ENCODE measurements at places on chromosomes 3 and 15.

DNA sequence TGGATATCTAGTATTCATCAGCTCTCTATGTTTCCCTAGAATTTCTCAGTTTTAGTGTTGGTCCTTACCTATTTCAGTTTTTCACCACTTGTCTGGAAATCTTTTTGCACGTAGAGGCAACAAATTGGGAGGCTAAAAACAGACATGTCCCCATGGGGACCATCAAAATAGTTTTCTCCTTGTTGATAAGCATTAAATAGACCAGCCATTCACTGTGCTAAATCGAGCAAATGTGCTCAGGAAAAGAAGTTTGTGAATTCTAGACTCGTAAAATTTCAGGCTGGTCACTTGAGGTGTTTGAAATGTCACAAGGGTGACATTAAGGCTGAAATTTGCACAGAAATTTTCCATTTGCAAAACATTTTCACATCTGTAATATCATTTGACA is 102.6 kb downstream of the SPATA16 start:
- DNase-seq, result no peak

DNA sequence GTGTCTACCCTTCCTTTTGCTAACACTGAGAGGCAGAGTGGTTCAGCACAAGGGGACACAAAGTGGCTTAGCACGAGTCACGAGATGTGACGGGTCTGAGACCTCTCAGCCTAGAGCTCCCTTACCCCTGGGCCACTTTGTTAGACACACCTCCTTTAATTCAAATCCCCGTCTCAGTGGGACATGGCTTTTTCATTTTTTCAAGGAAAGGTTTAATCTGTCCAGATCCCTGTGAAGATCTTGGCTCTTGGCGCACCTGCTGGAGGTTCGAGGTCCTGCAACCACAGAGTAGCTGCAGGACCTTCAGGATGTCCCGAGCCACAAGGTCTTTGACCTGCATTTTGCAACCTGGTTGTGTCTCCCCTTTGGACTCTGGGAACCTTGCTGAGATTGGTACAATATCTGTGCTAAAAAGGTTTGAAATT is 52.0 kb downstream of the LPP start:
- no peak for DNase-seq

GRCh38 chr3:171792531-171792930 is 17.8 kb downstream of the PLD1 start:
- DNase-seq, result no peak

GRCh38 chr3:27594096-27594690 is 110.0 kb upstream of the SLC4A7 start:
- no peak for DNase-seq

- DNase-seq, result no peak
Observed at GRCh38 chr3:174869448-174869847, 10.3 kb downstream of the NAALADL2 start.

- no peak for DNase-seq
Observed at GRCh38 chr3:32391643-32392535, at the start of gene CMTM7. TSS of gene CMTM7 (plus strand) at chr3:32391853. CDS start at chr3:32391907, 54 bp downstream.

DNA sequence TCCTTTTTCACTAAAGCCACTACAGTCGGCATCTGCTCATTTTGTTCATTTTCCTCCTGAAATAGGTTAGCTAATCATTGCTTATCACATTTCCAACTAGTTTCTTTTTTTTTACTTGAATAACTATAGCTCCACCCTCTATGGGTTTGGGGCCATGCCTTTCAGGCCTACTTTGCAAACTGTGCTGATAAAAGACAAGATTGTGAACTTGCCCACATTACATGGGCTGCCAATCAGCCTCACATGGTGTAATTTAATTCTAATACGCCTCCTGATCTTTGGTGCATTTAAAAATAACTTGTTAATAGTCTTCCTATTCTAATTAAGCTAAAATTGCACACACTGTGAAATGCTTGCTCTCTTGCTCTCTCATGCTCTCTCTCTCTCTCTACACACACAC is 90.5 kb downstream of the TGFBR2 start:
- no peak for DNase-seq

- no peak for DNase-seq
Observed at GRCh38 chr3:36698314-36698713, 66.0 kb downstream of the DCLK3 start.

- DNase-seq, result no peak
Observed at GRCh38 chr3:97066531-97066930, 252.1 kb downstream of the EPHA6 start.

DNA sequence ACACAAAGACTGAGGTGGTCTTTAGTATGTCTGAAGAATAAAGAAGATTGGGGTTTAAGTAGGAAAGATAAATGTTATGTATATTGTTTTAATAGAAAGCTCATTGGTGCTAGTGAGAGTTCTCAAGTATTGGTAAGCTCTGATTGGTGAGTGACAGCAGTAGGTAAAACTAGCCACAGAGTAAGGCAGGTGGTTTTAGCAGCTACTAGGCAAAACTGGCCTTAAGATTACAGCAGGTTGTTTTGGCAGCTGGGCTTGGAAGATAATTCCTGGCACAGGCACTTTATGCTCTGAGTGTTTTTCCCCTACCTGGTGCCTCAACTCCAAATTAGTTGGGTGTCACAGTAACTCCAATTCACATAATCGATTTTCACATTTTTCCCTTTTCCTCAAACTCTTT is 66.3 kb downstream of the STAG1 start:
- no peak for DNase-seq

GRCh38 chr3:40047406-40047805 is 238.0 kb downstream of the MYRIP start:
- no peak for DNase-seq

GRCh38 chr3:149384911-149385321 is 7.5 kb upstream of the TM4SF1 start:
- no peak for DNase-seq

- DNase-seq, result no peak
Observed at GRCh38 chr3:187717572-187717971, 15.2 kb upstream of the RTP2 start.

DNA sequence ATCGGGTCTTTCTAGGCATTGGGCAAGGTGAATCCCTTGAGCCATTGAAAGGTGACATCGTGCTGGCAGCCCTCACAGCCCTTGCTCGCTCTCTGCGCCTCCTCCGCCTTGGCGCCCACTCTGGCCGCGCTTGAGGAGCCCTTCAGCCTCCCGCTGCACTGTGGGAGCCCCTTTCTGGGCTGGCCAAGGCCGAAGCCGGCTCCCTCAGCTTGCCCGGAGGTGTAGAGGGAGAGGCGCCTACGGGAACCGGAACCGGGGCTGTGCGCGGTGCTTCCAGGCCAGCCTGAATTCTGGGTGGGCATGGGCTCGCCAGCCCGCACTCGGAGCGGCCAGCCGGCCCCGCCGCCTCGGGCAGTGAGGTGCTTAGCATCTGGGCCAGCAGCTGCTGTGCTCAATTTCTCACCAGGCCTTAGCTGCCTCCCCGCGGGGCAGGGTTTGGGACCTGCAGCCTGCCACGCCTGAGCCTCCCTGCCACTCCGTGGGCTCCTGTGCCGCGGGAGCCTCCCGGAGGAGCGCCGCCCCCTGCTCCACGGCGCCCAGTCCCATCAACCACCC is 35.4 kb upstream of the INO80 start:
- DNase-seq, result no peak
